Cardiac muscle cell (in vitro differentiated cells and primary cell): ENCODE measurements at places on chromosomes 3 and 15. TPM values are rescaled to one million over a fixed set of nuclear protein-coding genes. Genes with fewer than 3 reads are reported as not detected.

The CLDN11 gene
- 0.09 and 0.35 TPM in 2 replicates for total RNA-seq

The RARB gene
- total RNA-seq, result 26.8 and 27.2 TPM in 2 replicates

DNA sequence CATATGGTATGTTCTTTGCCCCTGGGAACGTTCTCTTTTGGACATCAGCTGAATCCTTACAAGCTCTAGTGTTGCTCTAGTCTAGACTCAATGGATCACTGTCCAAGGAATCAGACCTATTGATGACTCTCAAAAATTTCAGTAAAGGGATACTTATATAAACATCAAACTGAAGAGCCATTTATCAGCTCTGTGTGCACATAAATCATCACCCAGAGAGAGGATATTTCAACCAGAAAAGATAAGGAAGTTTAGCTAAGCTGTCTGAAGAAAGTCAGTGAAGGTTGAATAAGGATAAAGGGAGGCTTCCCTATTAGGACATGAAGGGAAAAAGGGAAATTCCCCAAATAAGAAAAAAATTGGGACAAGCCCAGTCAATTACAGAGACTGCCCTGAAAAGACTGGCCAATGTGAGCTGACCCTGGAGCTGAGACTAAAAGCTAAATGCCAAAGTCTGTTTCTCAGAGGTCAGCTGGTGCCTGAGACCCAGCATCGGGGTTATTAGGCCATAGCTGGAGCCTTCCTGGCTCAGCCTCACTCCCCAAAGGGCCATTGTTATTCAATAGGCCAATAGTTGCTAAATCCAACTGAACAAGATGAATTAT, 424.1 kb upstream of the THBS1 start:
- DNase-seq, result peak; percentile 15
- no peak overlapping the region for H3K4me3 ChIP-seq
- no peaks in the 10 kb centered on the region for H3K27me3 ChIP-seq
- H3K4me1 ChIP-seq, result peaks cover 5% of the 10 kb centered on the region
- no peak overlapping the region for H3K27ac ChIP-seq

The MUSTN1 gene
- total RNA-seq, result 1.9 TPM in 1 of 2 replicates, not detected in the other

DNA sequence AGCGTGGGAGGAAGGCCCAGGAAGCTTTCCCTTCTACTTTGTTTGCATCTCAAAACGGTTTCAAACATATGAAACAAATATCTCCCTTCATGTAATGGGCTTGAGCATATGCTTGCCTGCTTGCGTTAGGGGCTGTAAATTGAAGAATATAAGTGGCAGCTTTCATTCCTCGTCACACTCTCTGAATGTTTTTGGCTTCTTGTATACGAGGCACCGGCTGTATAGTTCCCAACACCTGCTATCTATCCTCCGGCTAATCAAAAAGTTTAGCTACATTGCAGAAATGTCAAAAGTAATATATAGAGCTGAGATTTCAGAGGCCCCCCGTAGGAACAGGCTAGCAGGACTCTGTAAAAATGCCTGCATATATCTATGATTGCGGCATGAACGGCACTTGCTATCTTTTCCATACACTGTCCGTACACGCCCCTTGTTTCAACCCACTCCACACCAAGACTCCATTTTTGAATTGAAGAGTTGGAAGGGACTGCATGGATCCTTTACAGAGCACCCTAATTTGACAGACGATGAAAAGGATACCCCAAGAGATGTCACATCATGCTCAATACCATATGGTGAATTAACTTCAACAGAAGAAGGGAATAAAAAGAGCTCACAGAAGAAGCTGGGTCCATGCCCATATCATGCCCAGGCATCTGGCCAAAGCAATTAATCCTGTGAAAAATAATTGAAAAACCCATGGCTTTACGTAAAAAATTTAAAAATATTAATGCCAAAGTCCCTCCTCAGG, 2.5 kb downstream of the MASP1 start:
- peaks cover 50% of the 10 kb centered on the region for H3K4me1 ChIP-seq
- H3K27ac ChIP-seq, result no peak overlapping the region
- DNase-seq, result no peak
- peak overlapping the region; percentile 63 for H3K4me3 ChIP-seq
